ENCODE measurements at places on chromosomes 7 and 10. TPM values are rescaled to one million over a fixed set of nuclear protein-coding genes. Genes with fewer than 3 reads are reported as not detected.

Gene PTEN
- 122 TPM for polyA plus RNA-seq

Gene IKZF1
- polyA plus RNA-seq, result 2.7 TPM

Gene PRSS1
- polyA plus RNA-seq, result not detected

Gene SFRP4
- 1.3 TPM for polyA plus RNA-seq

- DNase-seq, result no peak
Measured at GRCh38 chr10:3780021-3780770, 4.8 kb downstream of the KLF6 start.

DNA sequence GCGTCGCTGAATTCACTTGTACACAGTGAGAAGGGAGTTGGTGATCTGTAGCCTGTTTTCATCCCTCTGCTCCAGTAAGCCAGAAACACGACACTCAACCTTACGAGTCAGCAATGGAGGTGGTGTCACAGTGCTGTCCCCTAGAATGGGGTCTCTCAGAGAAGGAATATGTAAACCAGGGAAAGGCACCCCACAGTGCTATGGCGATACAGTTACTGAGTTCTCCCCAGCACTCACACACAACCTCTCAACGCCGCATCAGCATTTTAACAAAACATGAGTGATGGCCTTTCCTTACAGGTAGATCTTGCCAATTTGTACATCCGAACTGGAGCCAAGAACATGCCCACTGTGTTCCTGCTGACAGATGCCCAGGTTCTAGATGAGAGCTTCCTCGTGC lies 196.3 kb downstream of the CDCA7L start:
- DNase-seq, result no peak

GRCh38 chr7:134357486-134357885 lies 40.8 kb upstream of the SLC35B4 start:
- no peak for DNase-seq

- peak; percentile 81 for DNase-seq
Measured at GRCh38 chr7:97027427-97028234, 3.0 kb upstream of the DLX5 start.

DNA sequence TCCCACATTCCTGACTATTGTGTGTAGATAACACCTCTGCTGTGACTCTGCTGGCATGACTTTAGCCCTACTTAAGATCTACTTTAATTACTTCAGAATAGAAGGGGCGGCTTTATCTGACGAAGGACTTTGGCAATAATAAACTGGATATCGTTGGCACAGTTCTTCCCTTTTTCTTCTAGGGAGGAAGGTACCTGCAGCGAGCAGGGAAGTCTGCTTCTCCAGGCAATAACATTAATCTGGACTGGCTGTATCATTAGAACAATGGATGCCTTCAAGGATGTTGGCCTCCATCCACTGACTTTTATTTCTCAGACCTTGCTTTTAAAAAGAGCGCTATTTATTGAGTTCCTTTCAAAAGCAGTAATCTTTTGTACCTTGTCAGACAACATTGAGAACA lies 172.6 kb upstream of the THSD7A start:
- no peak for DNase-seq

- no peak for DNase-seq
Measured at GRCh38 chr7:51517187-51517586, 200.6 kb upstream of the COBL start.

DNA sequence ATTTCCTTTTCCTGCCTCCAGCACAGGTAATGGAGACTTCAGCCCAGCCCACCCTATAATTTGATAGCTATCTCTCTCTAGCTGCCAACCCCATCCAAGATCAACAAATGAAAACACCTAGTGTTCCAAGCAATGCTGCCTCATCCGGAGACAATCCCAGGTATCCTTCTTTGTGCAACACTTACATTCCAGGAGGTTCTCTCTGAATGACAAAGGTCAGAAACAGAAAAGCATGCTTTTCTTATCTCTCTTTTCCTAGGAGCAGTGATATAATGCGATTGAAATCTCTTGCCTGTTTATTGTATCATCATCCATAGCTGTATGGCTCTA lies 699.3 kb downstream of the INHBA start:
- no peak for DNase-seq

GRCh38 chr10:127943336-127943910 lies 36.5 kb downstream of the PTPRE start:
- no peak for DNase-seq

DNA sequence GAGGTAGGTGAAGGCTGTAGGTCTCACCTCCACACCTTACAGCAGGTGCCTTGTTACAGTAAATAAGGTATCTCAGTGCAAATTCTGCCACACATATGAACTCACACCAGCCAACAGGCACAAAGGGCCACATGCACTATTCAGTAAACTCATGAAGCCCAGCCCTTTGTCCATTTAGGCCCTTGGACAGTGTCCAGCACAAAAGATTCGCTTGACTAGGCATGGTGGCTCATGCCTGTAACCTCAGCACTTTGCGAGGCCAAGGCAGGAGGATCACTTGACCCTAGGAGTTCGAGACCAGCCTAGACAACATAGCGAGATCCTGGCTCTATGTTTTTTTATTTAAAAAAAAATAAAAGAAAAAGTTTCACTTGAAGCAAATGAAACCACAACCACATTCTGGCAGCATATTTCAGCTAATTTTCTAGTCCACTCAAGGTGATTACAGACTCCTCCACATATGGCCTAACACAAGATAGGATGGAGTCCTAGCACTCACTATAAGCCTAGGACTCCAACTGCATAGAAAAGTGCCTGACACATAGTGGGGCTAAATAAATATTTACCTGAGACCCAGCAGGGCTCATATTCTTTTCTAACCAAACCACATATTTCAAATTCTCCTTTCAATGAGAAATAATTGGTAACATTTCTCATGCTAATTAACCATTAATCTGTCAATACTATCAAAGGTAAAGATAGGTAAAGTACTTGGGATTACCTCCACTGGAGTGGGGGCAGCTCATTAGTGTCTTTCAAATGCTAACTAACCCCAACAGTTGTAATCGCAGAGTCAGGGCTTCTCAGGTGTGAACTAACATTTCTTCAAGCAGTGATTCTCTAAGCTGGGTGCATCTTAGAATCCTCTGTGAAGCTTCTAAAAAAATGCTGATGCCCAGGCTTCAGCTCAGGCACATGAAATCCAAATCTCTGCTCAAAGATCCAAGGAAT lies 4.5 kb upstream of the ANKRD1 start:
- no peak for DNase-seq

DNA sequence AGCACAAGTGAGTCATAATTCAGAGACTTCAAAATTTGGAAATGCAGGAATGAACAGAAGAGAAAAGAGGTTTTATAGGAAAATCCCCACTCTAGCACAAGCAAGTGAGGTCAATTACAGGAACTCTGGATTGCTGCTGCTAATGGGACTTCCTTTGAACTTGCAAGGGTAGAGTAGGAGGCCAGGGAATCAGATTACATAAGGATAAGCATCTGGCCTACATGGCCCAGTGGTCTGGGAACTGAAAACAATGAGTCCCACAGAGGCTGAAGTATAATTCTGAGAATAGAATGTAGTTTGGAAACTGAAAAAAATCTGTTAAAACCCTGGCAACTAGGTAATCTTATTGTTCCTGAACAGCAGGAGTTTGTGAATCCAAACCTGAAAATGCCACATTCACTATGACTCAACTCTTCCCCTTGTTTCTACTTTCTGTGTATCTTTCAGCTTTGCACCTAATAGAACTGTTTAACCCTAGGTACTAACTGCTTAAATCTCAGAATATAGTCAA lies 66.5 kb downstream of the CTNNA3 start:
- DNase-seq, result no peak

DNA sequence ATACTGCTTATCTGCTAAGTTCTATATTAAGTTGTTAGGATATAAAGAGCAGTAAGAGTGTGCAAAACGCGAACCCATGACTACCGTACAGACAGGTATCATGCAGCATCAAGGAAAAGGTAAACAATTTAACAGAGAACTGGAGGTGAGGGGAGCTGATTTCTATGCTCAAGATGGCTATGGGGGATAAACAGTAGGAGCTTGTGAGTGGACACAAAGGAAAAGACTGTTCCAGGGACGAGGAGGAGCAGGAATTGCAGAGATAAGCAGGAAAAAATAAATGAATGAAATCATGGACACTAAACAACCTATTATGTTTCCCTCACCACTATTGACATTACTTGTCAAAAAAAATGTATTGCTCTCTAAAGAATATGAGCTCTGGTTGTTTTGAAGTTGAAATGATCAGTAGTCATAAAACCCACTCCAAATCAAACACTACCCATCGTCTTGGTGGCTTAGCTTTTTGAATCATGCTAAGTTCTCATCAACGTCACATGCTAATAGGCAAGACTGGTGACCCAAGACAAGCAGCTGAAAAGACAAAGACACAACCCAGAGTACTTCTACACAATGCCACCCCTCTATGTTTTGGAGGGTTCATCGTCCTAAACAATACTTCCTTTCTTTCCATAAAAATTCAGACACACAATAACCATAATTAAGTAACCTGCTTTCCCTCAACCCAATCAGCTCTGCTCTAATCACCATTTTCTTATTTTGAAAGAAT lies 102.7 kb downstream of the NRP1 start:
- DNase-seq, result no peak

Data from right lung (tissue), 10 donors.